ENCODE measurements at places on chromosomes 12 and 14.

GRCh38 chr12:6952121-6952862 is 1.1 kb downstream of the PTPN6 start:
- no peak for DNase-seq

DNA sequence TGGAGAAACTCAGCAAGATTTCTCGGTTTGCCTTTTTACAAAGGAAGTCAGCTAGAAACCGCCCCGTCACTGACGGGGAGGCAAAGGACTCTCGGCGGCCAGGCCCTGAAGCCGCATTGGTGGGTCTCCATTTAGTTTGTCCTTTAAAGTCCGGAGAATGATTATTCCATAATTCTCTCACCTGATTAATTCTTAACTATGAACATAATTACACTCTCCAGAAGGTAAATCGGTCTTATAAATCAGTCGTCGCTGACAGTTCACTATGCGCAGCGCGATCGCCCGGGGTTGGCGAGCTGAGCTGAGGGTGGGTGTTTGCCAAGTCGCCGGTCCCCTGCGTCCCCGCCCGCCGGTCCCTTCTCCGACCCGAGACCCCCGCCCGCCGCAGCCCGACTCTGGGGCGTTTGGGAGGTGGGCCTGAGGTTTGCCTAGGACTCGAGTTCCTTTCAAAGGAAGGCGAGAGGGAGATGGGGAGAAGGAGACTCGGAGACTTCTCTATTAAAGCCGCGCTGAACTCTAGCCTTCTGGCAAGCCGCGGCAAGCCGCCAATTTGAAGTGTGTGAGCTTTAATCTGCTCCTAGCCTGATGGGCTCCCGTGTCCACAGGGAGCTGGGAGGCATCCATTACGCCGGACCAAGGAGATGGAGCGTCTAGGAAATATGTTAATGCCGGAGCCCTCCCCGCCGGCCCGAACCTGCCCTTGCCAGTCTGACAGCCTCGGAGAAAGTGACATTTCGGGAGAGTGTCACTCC is 392.9 kb downstream of the NOVA1 start:
- no peak for DNase-seq

DNA sequence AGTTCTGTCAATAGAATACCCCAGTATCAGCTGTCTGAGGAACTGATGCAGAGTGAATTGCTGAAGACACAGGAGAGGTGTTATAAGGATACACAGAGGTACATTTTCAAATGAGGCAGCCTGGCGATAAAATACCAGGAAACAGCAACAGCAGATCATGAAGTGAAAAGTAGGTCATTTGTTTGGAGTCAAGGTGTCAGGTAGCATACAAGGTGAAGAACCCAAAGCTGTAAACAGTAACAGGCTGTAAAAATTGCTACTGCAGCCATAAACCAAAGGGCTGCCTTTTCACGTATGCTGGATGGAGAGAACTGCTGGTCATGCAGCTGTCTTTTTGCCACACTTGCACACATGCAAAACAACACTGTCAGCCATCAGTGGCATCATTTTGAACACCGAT is 9.3 kb upstream of the TWF1 start:
- DNase-seq, result no peak

DNA sequence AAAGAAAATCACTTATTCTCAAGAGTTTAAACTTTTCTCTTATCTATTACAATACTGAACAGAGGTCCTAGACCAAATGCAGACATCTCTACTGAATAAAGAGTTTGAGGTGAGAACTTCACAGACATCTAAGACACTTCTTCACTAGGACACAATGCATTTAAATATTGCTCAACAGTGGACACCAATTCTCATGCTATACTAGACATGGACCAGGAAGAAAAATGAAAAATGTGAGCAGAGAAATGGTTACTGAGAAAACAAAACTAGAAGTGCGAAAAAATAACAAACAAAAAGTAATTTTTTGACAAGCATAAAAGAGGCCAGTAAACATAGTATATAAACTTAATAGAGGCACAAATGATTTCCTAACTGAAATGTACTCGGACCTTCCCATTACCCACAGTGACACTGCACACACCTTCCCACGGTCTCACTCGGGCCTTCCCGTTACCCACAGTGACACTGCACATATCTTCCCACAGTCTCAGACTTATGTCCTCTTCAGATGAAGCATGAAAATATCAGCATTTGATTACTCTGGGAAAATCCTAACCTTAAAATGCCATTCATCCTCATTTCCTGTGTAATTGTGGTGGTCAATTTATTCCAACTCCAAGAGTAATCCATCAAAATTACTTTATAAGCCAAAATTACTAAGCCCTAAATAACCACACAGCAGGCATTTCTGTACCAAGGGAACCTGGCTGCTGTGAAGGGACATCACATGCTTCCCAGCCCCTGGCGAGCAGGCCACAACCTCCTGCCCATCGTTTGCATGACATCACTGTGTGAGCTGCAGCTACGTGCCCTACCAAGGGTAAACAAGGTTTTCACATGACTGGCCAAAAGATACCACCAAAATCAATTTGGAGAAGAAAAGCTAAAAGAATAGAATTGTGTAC is 6.4 kb downstream of the SLC15A4 start:
- peak; percentile 73 for DNase-seq

GRCh38 chr12:120228041-120228290 is 27.1 kb upstream of the RPLP0 start:
- no peak for DNase-seq

- DNase-seq, result no peak
These were observed 166.2 kb downstream of the PAX9 start for GRCh38 chr14:36827861-36828260.

- no peak for DNase-seq
These were observed 28.5 kb upstream of the C14orf180 start for GRCh38 chr14:104550861-104551728.

DNA sequence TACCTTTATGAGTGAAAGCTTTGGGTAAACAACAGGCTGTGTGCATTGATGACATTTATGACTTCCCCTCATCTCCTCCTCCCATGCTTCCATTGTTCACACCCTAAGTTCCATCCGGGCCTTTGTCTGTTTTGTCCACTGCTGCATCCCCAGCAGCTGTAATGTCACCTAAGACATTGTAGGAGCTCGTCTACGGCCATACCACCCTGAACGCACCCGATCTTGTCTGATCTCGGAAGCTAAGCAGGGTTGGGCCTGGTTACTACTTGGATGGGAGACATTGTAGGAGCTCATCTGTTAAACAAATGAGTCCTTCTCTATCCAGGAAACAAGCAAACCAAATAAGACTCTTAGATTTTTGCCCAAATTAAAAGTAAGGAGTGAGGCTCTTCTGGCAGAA is 40.4 kb upstream of the SYCP3 start:
- DNase-seq, result no peak

DNA sequence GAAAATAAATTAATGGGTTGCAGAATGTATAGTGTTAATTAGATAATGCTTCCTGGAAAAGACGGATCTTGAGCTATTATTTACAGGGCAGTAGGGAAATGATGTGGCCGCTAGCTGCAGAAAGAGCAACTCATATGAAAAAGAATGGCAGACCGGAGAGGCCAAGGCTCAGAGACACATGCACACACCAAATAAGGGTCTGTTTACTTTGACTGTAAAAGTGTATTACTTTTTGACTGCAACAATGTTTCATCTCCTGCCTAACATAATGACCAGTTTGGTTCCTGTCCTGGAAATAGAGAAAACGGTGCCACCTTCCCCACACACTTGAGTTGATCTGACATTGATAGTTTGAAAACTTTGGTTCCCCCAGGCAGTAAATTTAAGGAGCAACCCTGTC is 290.9 kb downstream of the CACNA1C start:
- DNase-seq, result no peak

DNA sequence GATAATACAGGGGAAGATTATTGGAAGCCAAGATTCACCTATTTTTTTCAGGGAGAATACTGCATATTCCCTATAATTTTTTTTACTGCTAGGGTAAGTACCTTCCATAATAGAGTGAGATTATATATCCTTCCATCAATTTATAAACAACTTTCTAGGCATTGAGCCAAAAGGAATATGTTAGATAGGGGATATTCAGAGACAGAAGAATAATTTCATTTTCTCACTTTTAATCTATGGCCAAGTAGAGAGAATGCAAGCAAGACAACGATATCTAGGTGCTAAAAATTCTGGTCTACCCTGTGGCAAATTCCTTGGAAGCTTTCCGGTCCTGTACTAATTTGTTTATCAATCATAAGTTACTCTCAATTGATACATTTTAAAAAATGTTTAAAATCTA is 69.7 kb upstream of the STAC3 start:
- no peak for DNase-seq

GRCh38 chr14:67551940-67552339 is 18.9 kb downstream of the PLEKHH1 start:
- no peak for DNase-seq

- no peak for DNase-seq
These were observed 177.2 kb upstream of the NEDD1 start for GRCh38 chr12:96729886-96730285.

DNA sequence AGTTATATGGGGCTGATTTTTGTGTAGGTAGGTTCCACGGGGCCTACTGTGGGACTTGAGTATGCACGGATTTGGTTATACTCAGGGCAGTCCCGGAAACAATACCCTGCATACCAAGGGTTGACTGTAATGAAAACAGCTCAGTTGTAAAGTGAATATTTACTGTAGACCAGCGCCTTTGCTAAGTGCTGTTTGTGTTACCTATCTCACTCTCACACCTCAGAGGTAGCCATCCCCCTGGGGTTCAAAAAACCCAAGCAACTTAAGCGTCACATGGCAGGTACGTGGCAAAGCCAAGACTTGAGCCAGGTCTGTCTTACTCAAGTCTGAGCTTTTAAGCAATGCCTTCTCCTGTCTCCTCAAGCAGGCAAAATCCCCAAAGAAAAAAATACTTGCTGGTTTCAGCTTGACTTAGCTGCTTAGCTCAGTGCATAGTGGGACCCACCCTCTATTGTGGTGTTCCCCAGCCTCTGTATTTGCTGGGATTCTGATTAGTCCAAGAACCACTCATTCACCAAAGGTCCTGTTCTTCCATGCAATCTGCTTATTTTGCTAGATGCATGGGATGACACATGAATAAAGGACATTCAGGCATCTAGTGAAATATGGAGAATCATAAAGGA is 34.2 kb upstream of the STRN3 start:
- no peak for DNase-seq

GRCh38 chr14:100122481-100123223 is 36.8 kb downstream of the DEGS2 start:
- no peak for DNase-seq
